ENCODE measurements at places on chromosomes 2 and 18. TPM values are rescaled to one million over a fixed set of nuclear protein-coding genes. Genes with fewer than 3 reads are reported as not detected.

Gene TMEM17
- 4.7 TPM for total RNA-seq

DNA sequence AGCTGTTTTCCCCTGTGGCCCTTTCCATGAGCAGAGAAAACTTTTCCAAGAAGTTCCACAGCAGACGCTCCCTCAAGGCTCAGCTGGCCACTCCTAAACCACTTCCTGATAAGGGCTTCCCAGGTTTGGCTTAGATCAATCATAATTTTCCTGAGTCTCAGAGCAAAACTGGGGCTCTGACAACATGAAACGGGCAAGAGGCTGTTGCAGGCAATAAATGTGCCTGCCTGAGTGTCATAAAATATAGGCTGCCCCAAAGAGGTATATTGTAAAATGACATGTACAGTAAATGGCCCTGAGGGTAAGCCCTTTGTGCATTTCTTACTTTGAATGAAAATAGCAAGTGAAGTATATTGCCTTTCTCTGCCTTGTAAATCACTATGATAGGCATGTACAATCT is 105.6 kb upstream of the UXS1 start:
- no peaks in the 10 kb centered on the region for H3K36me3 ChIP-seq
- DNase-seq = no peak
- no peaks in the 10 kb centered on the region for H3K27me3 ChIP-seq
- H3K4me3 ChIP-seq = no peak overlapping the region
- H3K27ac ChIP-seq = no peak overlapping the region

Gene SLC5A7
- total RNA-seq = not detected

GRCh38 chr2:226791056-226791486 is 8.5 kb downstream of the IRS1 start:
- H3K27ac ChIP-seq = peak overlapping the region; percentile 98
- peak overlapping the region; percentile 80 for H3K4me3 ChIP-seq
- H3K27me3 ChIP-seq = no peaks in the 10 kb centered on the region
- H3K4me1 ChIP-seq = peaks cover 82% of the 10 kb centered on the region
- DNase-seq = no peak

- H3K27me3 ChIP-seq = no peaks in the 10 kb centered on the region
- H3K36me3 ChIP-seq = peaks cover 55% of the 10 kb centered on the region
- no peak overlapping the region for H3K27ac ChIP-seq
- peaks cover 11% of the 10 kb centered on the region for H3K4me1 ChIP-seq
- DNase-seq = no peak
Observed at GRCh38 chr18:23523429-23524212, 20.3 kb downstream of the RMC1 start.

DNA sequence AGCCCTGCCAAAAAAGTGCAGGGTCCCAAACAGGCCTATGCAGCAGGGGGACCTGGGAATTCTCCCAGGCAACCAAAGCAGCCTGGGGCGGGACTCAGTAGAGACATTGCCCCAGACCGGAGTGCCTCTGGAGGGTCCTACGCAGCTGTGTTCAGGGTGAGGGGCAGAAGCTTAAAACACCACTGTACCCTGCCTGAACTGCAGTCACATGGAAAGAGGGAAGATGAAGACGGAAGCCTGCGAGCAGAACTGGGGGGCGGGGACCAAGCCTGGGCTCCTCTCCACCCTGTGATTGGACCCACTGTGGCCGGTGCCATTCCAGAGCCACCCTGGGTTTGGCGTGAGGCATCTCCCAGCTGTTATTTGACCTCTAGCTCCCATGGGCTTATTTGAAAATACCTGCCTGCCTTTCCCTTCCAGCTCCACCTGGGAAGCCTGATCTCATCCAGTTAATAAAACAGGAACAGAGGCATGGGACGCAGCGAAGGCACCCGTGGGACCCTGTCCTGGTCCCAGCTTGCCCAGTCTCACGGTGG is 183.1 kb downstream of the SMAD2 start:
- no peak overlapping the region for H3K4me3 ChIP-seq
- DNase-seq = no peak
- H3K27me3 ChIP-seq = peaks cover 65% of the 10 kb centered on the region
- H3K27ac ChIP-seq = no peak overlapping the region
- no peaks in the 10 kb centered on the region for H3K4me1 ChIP-seq

DNA sequence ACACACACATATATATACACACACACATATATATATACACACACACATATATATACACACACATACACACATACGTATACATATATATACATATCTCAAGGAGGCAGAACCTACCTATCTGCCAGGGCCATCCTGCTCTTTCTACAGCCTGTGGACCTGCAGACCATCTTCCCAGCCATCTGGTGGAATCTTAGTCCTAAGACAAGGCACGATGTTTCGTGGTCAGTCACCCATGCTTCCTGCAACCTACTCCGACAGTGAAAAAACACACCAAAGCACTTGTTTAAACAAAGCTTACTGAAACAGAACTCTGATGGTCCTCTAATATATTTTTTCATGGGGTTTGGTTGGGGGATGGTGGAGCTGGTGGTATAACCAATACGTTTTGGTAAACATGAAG is 164.2 kb upstream of the ZNF521 start:
- H3K27ac ChIP-seq = no peak overlapping the region
- no peak overlapping the region for H3K4me3 ChIP-seq

GRCh38 chr2:55782528-55783173 is 89.0 kb upstream of the PNPT1 start:
- peaks cover 27% of the 10 kb centered on the region for H3K4me1 ChIP-seq
- DNase-seq = no peak
- no peaks in the 10 kb centered on the region for H3K36me3 ChIP-seq
- no peak overlapping the region for H3K4me3 ChIP-seq

GRCh38 chr18:68848242-68848641 is 50.4 kb downstream of the CCDC102B start:
- H3K27ac ChIP-seq = no peak overlapping the region
- H3K4me3 ChIP-seq = no peak overlapping the region
- no peak for DNase-seq
- no peaks in the 10 kb centered on the region for H3K27me3 ChIP-seq
- H3K4me1 ChIP-seq = peaks cover 5% of the 10 kb centered on the region

Gene CNTNAP5
- 0.29 TPM for total RNA-seq

DNA sequence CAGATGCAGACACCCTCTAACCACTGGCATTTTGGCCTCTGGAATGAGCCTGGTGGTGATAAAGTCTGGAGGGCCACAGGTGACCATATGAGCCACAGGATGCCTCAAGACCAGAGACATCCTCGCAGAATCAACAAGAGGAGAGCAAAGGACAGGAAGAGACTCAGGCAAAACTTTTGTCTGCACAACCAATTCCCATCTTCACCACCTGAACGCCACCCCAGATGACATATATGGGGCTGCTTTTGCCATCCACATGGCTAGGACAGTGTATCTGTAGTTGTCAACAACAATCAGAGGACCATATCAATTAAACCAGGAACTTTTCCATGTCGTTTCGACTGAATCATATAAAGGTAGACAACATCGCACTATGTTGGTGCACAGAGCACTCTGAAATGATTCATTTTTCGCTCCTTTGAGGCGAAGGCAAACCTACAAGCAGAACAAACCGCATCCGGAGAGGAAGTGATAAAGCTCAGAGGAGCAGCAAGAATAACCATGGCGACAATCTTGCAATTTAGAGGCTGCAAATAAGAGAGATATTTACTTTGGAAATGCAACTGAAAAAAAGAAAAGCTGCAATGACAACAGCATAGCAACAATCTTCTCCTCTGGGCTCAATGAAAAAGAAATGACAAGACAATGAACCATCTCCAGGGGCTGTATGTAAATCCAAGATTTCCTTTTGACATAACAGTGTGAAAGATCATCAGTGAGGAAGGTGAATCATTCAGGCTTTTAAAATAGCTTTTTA is 204.5 kb downstream of the ARL4C start:
- H3K27me3 ChIP-seq = no peaks in the 10 kb centered on the region
- no peak overlapping the region for H3K27ac ChIP-seq
- H3K4me3 ChIP-seq = no peak overlapping the region
- no peaks in the 10 kb centered on the region for H3K36me3 ChIP-seq

Gene DPP10
- 73.0 TPM for total RNA-seq

Gene OBSL1
- 319 TPM for total RNA-seq

- DNase-seq = no peak
- no peaks in the 10 kb centered on the region for H3K27me3 ChIP-seq
- H3K4me1 ChIP-seq = peaks cover 17% of the 10 kb centered on the region
- no peak overlapping the region for H3K27ac ChIP-seq
- H3K4me3 ChIP-seq = no peak overlapping the region
- no peaks in the 10 kb centered on the region for H3K36me3 ChIP-seq
Observed at GRCh38 chr18:13541621-13542519, 184.5 kb downstream of the FAM210A start.

DNA sequence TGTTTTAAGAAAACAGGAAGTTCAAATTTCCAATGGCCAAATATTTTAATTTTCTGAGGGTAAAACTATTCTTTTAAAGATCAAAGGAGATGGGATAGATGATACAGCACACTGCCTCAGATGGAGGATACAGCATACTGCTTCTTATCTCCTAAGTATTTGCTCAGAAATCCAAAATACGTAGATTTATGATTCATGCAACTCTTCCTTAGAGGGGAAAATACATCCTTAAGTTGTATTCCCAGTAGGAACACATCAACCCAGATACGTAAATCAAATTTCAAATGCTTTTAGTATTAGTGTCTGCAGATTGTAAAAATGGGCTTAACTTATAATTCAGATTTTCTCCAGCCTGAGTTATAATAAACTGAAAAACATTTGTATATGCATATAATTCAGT is 235.2 kb downstream of the ZNF385B start:
- H3K36me3 ChIP-seq = peaks cover 2% of the 10 kb centered on the region
- no peaks in the 10 kb centered on the region for H3K27me3 ChIP-seq
- H3K4me1 ChIP-seq = peaks cover 6% of the 10 kb centered on the region

DNA sequence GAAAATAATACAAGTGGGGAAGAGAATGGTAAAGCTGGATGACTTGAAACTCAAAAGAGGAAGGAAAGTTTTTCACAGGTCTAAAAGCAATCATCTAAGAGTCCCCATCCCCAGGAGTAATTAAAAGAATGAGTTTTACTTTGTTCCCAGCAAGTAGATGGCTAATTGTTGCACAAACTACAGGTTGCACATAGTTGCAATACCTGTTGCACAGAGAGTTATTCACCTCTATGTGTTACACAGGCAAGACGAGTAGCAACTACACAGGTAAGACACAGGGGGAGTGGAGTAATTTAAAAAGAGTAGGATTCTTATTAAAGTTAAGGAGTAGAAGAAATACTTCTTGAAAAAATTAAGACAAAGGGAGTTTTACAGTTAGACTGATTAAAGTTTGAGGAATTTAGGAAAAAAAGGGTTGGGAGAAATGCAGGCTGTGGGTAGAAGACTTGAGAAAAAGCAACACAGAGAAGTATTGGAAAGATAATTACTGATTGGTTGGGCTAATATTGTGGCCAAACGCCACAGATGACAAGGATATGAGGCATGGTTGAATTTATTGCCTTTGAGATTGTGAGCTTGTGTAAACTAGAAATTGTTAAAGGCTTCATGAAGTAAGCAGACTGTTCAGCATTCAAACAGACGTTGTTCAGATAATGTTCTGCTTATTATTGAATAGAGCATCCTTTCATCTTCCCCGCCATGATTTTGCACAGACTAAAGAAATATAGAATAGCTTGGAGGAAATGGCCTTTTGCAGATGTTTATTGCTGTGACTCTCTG is 699.3 kb downstream of the NR4A2 start:
- no peak overlapping the region for H3K4me3 ChIP-seq
- H3K27me3 ChIP-seq = peaks cover 3% of the 10 kb centered on the region
- no peak overlapping the region for H3K27ac ChIP-seq
- H3K36me3 ChIP-seq = no peaks in the 10 kb centered on the region
- DNase-seq = no peak

DNA sequence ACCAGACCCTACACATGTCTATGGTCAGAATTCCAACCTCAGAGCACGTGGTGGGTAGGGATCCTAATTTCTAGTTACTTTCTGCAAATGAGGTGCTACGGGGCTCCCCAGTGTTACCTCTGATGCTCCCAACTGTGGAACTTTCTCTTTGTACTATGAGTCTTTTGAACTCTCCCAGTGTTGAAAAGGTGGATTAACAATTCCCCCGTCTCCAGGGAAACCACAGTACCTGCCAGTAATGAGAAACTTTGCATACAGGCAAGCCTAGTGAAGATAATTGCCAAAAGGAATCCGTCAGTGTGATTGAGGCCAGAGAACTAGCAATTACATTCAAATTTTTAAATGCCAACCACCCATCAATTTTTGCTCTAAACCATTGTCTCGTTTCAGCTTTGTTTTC is 129.0 kb upstream of the FOSL2 start:
- no peaks in the 10 kb centered on the region for H3K27me3 ChIP-seq
- H3K36me3 ChIP-seq = peaks cover 18% of the 10 kb centered on the region
- H3K4me3 ChIP-seq = no peak overlapping the region
- peaks cover 18% of the 10 kb centered on the region for H3K4me1 ChIP-seq
- no peak for DNase-seq
- H3K27ac ChIP-seq = no peak overlapping the region

DNA sequence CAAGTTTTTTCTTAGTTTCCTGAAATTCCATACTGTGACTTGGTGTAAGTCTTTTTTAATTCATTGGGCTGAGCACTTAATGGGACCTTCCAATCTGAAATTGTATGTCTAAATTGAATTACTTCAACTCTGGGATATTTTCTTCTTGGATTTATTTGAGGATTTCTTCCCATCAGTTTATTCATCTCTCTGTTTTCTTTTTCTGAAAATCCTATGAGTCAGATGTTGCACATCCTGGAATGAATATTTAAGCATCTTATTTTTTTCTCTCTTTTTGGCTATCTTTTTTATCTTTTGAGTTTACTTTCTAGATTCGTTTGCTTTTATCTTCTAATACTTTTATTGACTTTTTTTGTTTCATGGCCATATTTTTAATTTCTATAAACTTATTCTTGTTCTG is 55.4 kb upstream of the ACYP2 start:
- H3K27ac ChIP-seq = no peak overlapping the region
- no peak overlapping the region for H3K4me3 ChIP-seq
- H3K27me3 ChIP-seq = no peaks in the 10 kb centered on the region

DNA sequence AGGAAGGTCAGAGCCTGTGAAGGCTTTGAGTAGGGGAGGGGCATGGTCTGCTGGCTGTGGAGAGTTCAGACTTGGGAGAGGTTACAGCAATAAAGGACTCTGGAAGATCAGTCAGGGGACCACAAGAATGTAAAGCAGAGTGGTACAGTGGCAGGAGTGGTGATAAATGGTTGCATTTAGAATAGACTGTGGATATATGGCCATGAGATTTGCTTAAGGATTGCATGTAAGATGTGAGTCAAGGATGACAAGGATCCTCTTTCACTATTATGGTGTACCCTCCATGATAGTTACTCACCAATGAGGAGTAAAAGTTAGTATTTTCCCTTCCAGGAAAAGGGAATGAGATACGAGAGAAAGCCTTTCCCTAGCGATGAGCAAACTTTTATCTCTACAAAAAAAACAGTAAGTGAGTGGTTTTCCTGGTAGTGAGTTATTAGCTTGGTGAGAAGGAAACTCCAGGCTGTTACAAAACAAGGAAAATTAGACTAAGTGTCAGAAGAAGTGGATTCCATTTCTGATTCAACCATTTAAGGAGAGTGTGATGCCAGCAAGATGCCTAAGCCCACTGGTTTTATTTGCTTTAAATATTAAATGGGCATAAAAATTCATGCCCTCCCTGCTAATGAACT is 818.0 kb upstream of the ACVR2A start:
- DNase-seq = no peak
- peaks cover 19% of the 10 kb centered on the region for H3K4me1 ChIP-seq

Measured in mesothelial cell of epicardium (in vitro differentiated cells).